ENCODE measurements at places on chromosomes 11 and 22.

DNA sequence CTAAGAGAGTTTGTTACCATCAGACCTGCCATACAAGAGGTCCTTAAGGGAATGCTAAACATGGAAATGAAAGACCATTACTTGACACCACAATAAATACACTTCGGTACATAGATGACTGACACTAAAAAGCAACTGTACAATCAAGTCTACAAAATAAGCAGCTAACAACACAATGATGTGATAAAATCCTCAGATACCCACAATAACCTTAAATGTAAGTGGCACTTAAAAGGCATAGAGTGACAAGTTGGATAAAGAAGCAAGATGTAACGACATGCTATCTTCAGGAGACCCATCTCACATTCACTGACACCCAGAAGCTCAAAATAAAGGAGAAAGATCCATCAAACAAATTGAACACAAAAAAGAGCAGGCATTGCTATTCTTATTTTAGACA is 107.6 kb downstream of the LRRC4C start:
- DNase-seq, result no peak

DNA sequence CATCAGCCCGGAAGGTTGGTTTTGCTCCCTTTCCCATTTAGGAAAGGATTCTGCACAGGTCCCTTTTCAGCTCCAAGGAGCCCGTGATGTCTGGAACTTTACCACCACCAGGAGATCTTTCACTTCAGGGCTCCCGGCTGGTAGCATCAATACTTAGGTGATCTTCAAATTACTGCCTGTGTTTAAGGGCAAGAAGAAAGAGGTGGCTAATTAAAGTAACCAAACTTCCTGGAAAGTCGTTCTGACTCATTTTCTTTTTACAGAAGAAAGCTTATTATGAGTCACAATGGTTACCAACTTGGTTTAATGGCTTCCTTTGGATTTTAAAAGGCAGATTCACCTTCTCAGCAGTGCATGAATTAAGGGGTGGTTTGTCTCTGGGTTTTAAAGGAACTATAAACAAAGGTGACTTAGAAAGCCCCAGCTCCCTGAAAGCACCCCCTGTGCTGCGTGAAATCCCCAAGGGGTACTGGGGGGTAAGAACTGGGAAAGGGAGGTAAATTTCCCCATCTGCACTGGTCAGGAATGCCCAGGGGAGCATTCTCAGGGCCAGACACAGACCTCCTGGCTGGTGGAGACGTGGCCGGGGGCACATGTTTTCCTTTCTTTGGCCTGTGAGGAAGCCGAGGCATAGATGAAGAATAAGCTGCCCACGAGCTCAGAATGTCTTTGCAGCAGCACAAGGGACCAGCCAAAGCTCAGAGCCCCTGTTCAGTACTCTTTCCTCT is 8.8 kb downstream of the POU2F3 start:
- no peak for DNase-seq

- DNase-seq, result no peak
Observed at GRCh38 chr11:64428693-64429092, 69.7 kb downstream of the RPS6KA4 start.

- no peak for DNase-seq
Observed at GRCh38 chr11:8225589-8226036, 38.1 kb downstream of the LMO1 start.

All from cortex of kidney (tissue), 1 donor.